ENCODE measurements at places on chromosomes 12 and 14. TPM values are rescaled to one million over a fixed set of nuclear protein-coding genes. Genes with fewer than 3 reads are reported as not detected.

GRCh38 chr12:130677957-130678558 lies 38.0 kb downstream of the RIMBP2 start:
- DNase-seq: no peak
- no peak overlapping the region for H3K27ac ChIP-seq
- no peaks in the 10 kb centered on the region for H3K27me3 ChIP-seq
- H3K4me1 ChIP-seq: no peaks in the 10 kb centered on the region
- no peak overlapping the region for H3K4me3 ChIP-seq
- no peaks in the 10 kb centered on the region for H3K36me3 ChIP-seq

GRCh38 chr12:8996682-8997405 lies 7.5 kb downstream of the KLRG1 start:
- H3K36me3 ChIP-seq: no peaks in the 10 kb centered on the region
- peak; percentile 24 for DNase-seq
- H3K27me3 ChIP-seq: no peaks in the 10 kb centered on the region
- no peak overlapping the region for H3K4me3 ChIP-seq
- no peak overlapping the region for H3K27ac ChIP-seq

PITPNM2 gene
- 21.8 TPM for total RNA-seq

- peaks cover 34% of the 10 kb centered on the region for H3K36me3 ChIP-seq
- H3K27ac ChIP-seq: no peak overlapping the region
- no peaks in the 10 kb centered on the region for H3K4me1 ChIP-seq
- no peak overlapping the region for H3K4me3 ChIP-seq
Observed at GRCh38 chr12:100075598-100075997, 67.1 kb downstream of the BLTP3B start.

DNA sequence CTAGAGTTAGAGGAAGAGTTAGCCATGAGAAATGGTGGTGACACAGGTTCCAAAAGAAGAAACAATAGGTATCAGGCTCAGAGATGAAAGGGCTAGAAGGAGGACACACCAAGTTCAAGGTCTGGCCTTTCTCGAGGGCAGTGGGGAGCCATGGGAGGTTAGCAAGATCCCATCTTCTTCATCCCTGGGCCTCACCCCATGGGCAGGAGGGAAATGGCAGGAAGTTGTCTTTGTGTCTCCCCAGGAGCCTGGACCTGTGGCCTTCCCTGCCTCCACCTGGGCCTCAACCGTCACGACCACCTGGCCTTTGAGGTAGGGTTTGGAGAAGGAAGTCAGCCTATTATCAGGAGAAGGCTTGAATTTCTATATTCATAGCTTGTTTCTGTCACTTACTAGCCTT lies 5.8 kb upstream of the AQP2 start:
- H3K27ac ChIP-seq: no peak overlapping the region
- peaks cover 28% of the 10 kb centered on the region for H3K4me1 ChIP-seq
- no peak overlapping the region for H3K4me3 ChIP-seq
- H3K27me3 ChIP-seq: peaks cover under 1% of the 10 kb centered on the region

LRRK2 gene
- 0.02 TPM for total RNA-seq

DNA sequence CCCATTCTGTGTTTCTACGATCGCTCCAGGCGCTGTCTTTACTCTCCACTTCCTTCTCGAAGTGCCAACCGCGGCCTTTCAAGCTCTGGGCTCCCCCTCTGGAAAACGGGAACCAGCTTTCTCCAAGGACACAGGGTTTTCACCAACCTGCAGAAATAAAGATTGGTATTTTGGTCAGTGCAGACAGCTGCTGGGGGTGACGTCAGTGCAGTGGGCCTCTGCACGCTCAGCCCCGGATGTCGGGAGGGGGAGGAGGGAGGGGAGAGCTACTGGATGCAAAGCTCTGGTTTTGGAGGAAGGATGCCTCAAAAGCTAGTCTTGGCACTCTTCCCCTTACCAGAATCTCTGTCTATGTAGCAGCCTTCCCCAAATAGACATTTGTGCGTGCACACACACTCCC lies 19.9 kb downstream of the HRK start:
- no peak overlapping the region for H3K4me3 ChIP-seq
- DNase-seq: peak; percentile 44
- no peaks in the 10 kb centered on the region for H3K36me3 ChIP-seq
- no peak overlapping the region for H3K27ac ChIP-seq
- peaks cover 9% of the 10 kb centered on the region for H3K4me1 ChIP-seq

GRCh38 chr14:63853831-63854293 lies 1.1 kb downstream of the SYNE2 start:
- peaks cover 3% of the 10 kb centered on the region for H3K27me3 ChIP-seq
- peak overlapping the region; percentile 97 for H3K27ac ChIP-seq
- H3K4me1 ChIP-seq: peaks cover 42% of the 10 kb centered on the region
- H3K36me3 ChIP-seq: peaks cover 27% of the 10 kb centered on the region

GRCh38 chr12:47977046-47977771 lies 13.8 kb downstream of the TMEM106C start:
- H3K36me3 ChIP-seq: no peaks in the 10 kb centered on the region
- no peaks in the 10 kb centered on the region for H3K4me1 ChIP-seq
- no peak overlapping the region for H3K4me3 ChIP-seq
- H3K27ac ChIP-seq: no peak overlapping the region

SLC5A8 gene
- total RNA-seq: not detected

RPL10L gene
- not detected for total RNA-seq

- H3K36me3 ChIP-seq: peaks cover 50% of the 10 kb centered on the region
- no peak overlapping the region for H3K27ac ChIP-seq
- no peak for DNase-seq
- no peak overlapping the region for H3K4me3 ChIP-seq
- peaks cover 43% of the 10 kb centered on the region for H3K4me1 ChIP-seq
Observed at GRCh38 chr12:104553421-104553820, 96.7 kb downstream of the CHST11 start.

- H3K27me3 ChIP-seq: peaks cover 11% of the 10 kb centered on the region
- peaks cover 42% of the 10 kb centered on the region for H3K4me1 ChIP-seq
- no peak overlapping the region for H3K4me3 ChIP-seq
- H3K27ac ChIP-seq: no peak overlapping the region
Observed at GRCh38 chr12:109885616-109886015, 5.3 kb upstream of the GLTP start.

SLC15A5 gene
- not detected for total RNA-seq

DNA sequence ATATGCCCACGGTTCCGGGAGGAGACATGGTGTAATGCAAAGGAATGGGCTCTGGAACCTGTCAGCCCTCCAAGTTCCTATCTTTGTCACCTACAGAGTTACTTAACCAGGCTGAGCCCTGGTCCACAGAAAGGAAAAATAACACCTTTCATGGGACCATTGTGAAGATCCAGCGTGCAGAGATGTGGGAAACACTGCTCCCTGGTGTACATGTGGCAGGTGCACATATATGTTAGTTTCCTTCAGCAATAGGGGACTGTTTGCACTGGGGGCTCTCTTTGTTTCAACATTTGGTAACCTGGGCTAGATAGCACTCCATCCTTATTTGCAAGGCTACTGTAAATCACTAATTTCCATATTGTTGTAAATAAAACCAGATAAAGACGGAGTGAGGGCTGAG lies 72.3 kb downstream of the ANO2 start:
- no peak overlapping the region for H3K4me3 ChIP-seq
- no peak overlapping the region for H3K27ac ChIP-seq
- H3K4me1 ChIP-seq: no peaks in the 10 kb centered on the region
- no peak for DNase-seq
- peaks cover 2% of the 10 kb centered on the region for H3K27me3 ChIP-seq

DNA sequence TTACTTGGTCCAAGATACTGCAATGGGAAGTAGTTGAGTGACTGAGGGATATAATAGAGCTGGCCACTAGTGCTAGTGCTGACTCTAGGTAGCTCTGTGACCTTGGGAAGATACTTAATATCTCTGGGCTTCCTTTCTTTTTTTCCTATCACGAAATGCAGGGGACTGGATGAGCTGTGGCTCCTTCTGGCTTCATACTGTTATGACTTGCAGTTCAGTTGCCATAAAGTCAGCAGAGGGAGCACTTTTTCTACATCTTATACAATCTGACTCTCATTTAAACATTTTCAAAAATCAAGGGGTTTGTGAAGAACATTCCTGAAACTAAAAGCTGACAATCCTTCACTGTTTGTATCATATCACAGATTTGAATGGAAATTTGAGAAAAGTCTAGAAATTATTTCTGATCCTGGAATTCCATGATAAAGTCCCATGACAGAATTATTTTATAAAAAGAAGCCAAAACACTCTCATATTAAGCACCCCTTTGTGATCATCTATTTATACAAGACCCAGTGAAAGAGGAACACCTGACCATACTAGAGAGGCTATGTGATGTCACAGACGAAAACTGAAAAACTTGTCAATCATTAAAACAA lies 5.3 kb downstream of the BHLHE41 start:
- no peak overlapping the region for H3K4me3 ChIP-seq
- no peak overlapping the region for H3K27ac ChIP-seq
- peaks cover 77% of the 10 kb centered on the region for H3K27me3 ChIP-seq
- no peak for DNase-seq
- H3K36me3 ChIP-seq: no peaks in the 10 kb centered on the region

CDCA3 gene
- total RNA-seq: 122 TPM

TAS2R8 gene
- not detected for total RNA-seq

CNTN1 gene
- not detected for total RNA-seq

DNA sequence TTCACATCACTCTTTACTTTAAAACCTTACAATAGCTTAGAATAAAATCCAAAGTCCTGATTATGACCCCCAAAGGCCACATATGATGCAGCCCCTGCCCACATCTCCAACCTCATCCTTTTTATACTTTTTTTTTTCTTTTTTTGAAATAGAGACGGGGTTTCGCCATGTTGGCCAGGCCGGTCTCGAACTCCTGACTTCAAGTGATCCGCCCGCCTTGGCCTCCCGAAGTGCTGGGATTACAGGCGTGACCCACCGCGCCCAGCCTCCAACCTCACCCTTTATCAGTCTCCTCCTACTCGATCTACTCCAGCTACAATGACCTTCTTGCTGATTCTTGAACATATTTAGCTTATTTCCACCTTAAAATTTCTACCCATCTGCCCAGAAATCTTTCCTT lies 1.2 kb upstream of the MAPKAPK5 start:
- peak overlapping the region; percentile 97 for H3K27ac ChIP-seq
- H3K4me1 ChIP-seq: peaks cover 56% of the 10 kb centered on the region
- peak overlapping the region; percentile 92 for H3K4me3 ChIP-seq
- DNase-seq: no peak
- H3K36me3 ChIP-seq: peaks cover 36% of the 10 kb centered on the region

DNA sequence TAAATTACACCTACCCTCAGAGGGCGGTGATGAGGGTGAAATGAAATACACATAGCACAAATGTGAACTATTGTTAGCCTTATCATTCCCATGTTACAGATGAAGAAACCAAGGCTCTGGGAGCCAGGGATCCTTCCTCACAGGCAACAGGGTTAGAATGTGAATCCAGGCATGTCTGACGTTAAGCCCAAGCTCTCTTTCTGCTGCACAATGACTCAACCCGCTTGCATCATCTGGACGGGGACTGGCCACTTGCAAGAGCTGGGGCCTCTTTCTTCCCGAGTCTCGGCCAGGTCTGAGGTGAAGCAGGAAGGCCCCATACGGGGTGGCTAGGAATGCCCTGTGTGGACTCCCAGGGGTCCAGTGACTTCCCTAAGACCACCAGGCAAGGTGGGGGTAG lies 105.2 kb downstream of the RBM19 start:
- H3K27ac ChIP-seq: no peak overlapping the region
- peaks cover 2% of the 10 kb centered on the region for H3K36me3 ChIP-seq

- no peak for DNase-seq
- no peak overlapping the region for H3K4me3 ChIP-seq
- no peak overlapping the region for H3K27ac ChIP-seq
- no peaks in the 10 kb centered on the region for H3K4me1 ChIP-seq
- H3K36me3 ChIP-seq: no peaks in the 10 kb centered on the region
- H3K27me3 ChIP-seq: no peaks in the 10 kb centered on the region
Observed at GRCh38 chr14:79117561-79117960, 947.4 kb downstream of the NRXN3 start.

HSPB8 gene
- total RNA-seq: not detected

DNA sequence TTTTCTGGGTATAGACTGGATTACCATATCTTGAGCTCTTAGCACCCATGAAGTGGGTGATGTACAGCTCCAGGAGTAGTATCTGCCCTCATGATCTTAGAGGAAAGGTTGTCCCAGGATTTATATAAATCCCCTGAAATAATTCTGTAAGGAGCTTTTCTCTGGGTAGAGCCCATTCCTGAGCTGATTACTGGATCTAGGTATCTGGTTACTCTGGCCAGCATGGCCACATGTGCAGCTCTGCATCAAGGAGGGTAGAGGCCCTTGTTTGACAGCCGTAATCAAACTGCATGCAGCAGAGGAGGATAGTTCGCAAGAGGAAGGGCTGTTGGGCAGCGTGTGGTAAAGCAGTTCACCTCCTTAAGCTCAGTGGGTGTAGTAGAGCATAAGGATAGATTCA lies 8.5 kb downstream of the COX14 start:
- H3K36me3 ChIP-seq: peaks cover 33% of the 10 kb centered on the region
- peaks cover 22% of the 10 kb centered on the region for H3K4me1 ChIP-seq
- H3K27ac ChIP-seq: no peak overlapping the region
- H3K27me3 ChIP-seq: no peaks in the 10 kb centered on the region

GRCh38 chr12:115004470-115005146 lies 320.6 kb upstream of the TBX3 start:
- no peaks in the 10 kb centered on the region for H3K36me3 ChIP-seq
- no peak for DNase-seq
- no peaks in the 10 kb centered on the region for H3K27me3 ChIP-seq
- H3K27ac ChIP-seq: no peak overlapping the region
- H3K4me1 ChIP-seq: no peaks in the 10 kb centered on the region

GRCh38 chr12:84276215-84276614 lies 636.4 kb downstream of the SLC6A15 start:
- H3K4me1 ChIP-seq: no peaks in the 10 kb centered on the region
- no peak for DNase-seq
- H3K36me3 ChIP-seq: no peaks in the 10 kb centered on the region

- H3K4me1 ChIP-seq: no peaks in the 10 kb centered on the region
- peaks cover 16% of the 10 kb centered on the region for H3K27me3 ChIP-seq
- DNase-seq: no peak
- no peak overlapping the region for H3K4me3 ChIP-seq
- H3K36me3 ChIP-seq: no peaks in the 10 kb centered on the region
- no peak overlapping the region for H3K27ac ChIP-seq
Observed at GRCh38 chr14:69953266-69953915, 74.2 kb downstream of the SMOC1 start.

DLK1 gene
- not detected for total RNA-seq
